Smooth muscle cell of the coronary artery (primary cell): ENCODE measurements at places on chromosomes 5 and 9. TPM values are rescaled to one million over a fixed set of nuclear protein-coding genes. Genes with fewer than 3 reads are reported as not detected.

The C1QTNF2 gene
- 0.23 and 0.35 TPM in 2 replicates for total RNA-seq

The C6 gene
- 0.23 and 0.59 TPM in 2 replicates for total RNA-seq

The NFIB gene
- total RNA-seq = 24.0 and 42.1 TPM in 2 replicates

The PDE6A gene
- under 0.01 TPM in 1 of 2 replicates, not detected in the other for total RNA-seq

The TRIM36 gene
- total RNA-seq = 0.12 and 0.15 TPM in 2 replicates

The CAMK4 gene
- 0.70 and 1.7 TPM in 2 replicates for total RNA-seq

The PCDHGA8 gene
- total RNA-seq = 2.0 and 4.0 TPM in 2 replicates

The TGFBR1 gene
- 30.1 and 64.7 TPM in 2 replicates for total RNA-seq

The EGFL7 gene
- 16.5 and 38.5 TPM in 2 replicates for total RNA-seq

The PDE4D gene
- total RNA-seq = 2.9 and 3.6 TPM in 2 replicates

The CDC20B gene
- 0.08 TPM in 1 of 2 replicates, not detected in the other for total RNA-seq

The SIGMAR1 gene
- total RNA-seq = 40.1 and 41.3 TPM in 2 replicates

The FOXI1 gene
- total RNA-seq = not detected in 2 replicates

The MCIDAS gene
- total RNA-seq = not detected in 2 replicates

The GPR151 gene
- total RNA-seq = not detected in 2 replicates

The SLC22A5 gene
- total RNA-seq = 4.2 and 5.5 TPM in 2 replicates

The ARL14EPL gene
- total RNA-seq = not detected in 2 replicates

The PTGES gene
- total RNA-seq = 2.6 and 30.0 TPM in 2 replicates

The ITK gene
- total RNA-seq = not detected in 2 replicates

The PGM5 gene
- 2.3 and 44.2 TPM in 2 replicates for total RNA-seq
